ENCODE measurements at places on chromosomes 11 and 22. TPM values are rescaled to one million over a fixed set of nuclear protein-coding genes. Genes with fewer than 3 reads are reported as not detected.

Gene SNX32
- not detected for total RNA-seq

GRCh38 chr22:26393929-26394328 lies 35.1 kb upstream of the ASPHD2 start:
- DNase-seq: no peak

DNA sequence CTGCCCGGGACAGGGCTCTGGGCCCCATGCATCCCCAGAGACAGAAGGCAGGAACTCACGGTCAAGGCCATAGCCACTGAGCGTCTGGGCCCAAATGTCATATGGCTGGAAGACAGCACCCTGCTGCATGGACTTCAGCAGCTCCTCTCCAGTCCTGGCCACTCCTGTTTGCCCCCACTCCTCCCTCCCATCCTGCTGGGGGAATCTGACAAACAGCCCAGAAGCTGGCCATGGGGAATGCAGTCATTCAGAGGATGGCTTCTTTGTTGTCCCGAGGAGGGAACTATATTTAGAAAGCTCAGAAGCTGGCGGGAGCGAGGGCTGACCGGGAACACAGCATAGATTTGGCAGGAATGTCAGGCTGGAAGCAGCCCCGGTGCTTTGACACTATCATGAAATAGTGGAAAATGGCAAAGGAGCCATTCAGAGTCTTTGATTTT lies 35.0 kb downstream of the DKK3 start:
- no peak for DNase-seq

DNA sequence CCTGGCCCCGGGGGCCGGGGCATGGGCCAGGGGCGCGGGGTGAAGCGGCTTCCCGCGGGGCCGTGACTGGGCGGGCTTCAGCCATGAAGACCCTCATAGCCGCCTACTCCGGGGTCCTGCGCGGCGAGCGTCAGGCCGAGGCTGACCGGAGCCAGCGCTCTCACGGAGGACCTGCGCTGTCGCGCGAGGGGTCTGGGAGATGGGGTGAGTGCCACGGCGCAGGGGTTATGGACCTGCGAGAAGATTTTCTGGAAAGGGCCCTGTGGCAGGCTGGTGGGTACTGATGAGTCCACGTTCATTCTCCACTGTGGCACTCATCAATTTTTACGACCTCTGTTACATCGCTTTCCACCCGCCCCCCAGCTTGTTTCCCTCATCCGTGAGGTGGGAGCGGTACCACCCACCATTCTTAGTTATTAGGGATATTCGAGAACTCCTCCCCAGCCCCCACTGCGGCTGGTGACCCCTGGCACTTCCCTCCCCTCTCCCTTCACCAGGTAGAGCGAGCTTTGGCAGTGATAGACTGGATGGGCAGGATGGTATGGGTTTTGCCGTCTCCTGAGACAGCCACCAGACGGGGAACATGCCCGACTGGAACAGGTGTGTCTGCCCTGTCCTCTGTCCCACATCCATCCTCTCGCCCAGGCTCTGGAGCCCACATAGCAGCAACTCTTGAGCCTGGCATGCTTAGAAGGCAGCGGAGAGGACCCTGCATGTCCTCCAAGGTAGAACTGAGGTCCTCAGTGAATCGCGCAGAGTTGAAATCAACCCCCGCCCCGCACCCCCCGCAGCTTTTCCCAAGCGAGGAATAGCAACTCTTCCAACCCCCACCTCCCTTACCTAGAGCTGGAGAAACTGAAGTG lies 562 bp downstream of the DGAT2 start:
- DNase-seq: no peak

DNA sequence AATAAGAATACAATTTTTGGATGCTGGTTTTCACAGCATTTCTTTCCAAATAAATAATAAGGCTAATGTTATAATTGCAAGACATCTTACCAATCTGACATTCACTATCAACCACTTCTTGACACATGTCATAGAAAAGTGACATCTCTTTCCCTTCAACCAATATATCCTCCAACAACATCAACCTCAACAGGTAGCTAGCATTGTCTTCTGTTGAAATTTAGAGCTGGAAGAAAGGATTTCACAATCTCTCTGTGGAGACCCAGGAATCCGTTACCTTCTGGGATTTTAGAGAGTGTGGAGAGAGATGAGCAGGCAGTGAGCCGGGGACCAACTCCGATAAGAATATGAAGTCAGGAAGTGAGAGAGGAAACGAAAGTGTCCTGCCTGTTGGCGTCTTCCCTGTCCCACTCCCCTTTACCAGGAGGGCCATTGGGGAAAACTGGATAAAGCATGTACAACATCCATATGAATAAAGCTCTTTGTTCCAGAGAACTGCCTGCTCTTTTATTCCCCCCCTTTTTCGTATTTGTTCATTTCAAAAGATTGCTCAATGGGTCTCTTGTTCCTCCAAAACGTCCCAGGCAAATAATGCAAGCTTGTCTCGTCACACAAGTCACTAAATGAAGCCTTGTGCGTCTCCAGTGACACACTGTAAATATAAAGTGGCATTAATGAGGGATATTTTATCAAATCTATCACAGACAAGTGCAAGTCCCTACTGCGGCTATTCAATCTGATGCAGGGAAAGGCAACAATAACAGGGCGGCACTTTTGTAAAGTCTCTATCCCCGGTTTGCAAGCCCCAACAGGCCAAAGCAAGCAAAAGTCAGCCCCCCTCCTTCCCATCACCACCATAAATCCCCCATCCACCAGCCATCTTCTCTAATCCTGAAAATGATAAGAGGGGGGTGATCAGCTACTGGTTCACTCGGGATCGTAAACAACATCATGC lies 3.4 kb downstream of the CADM1 start:
- no peak for DNase-seq

GRCh38 chr11:110514967-110515366 lies 85.2 kb downstream of the FDX1 start:
- no peak for DNase-seq

- no peak for DNase-seq
Measured at GRCh38 chr22:48782326-48782725, 1045.3 kb downstream of the BRD1 start.
